ENCODE measurements at places on chromosomes 5 and 9.

DNA sequence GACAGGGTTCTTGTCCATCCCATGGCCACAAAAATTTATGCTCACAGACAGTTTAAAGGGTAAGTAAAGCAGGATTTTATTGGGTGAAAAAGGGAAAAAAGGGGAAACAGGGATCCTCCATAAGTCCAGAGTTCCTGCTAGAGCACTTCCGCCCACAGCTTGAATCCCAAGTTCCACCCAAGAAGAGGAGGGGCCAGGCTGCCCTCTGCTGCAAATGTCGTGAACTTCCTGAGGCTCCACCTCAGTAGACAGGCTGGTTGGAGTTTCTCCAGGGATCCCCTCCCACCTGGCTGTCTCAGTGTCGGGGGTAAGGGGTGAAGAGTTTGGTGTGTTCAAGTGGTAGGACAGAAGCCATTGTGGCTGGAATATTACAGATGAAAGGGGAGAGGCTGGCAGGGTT is 275.0 kb upstream of the SGCD start:
- no peak for DNase-seq

DNA sequence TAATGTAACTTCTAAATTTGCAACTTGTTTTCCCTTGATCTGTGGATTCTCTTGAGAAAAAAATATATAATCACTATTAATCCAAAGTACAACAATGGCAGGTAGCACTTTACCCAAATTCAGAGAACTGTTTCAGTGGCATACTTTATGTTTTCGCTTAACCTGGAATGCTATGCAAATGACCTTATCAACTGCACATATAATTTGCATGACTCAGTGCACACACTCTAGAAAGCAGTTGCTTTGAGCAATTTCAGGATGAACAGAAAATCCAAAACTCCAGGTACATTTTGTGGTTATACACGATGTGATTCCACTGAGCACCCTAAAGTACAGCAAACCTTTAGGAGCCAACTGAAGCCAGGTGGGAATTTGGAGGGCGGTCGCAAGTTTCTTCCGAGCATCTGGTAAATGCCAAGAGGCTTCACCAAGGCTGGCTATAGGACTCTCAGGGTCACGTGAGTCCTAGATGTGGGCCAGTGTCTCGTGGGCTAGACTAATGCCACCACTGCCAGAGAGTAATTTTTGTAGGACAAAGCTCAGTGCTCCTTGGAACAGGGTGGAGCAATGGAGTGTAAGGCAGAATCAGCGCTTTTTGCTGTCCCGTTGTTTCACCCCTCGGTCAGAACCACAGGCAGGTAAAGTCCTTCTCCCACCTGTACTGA is 37.3 kb downstream of the DMGDH start:
- DNase-seq: no peak

- no peak for DNase-seq
These were observed 172.2 kb downstream of the APBA1 start for GRCh38 chr9:69499959-69500358.

DNA sequence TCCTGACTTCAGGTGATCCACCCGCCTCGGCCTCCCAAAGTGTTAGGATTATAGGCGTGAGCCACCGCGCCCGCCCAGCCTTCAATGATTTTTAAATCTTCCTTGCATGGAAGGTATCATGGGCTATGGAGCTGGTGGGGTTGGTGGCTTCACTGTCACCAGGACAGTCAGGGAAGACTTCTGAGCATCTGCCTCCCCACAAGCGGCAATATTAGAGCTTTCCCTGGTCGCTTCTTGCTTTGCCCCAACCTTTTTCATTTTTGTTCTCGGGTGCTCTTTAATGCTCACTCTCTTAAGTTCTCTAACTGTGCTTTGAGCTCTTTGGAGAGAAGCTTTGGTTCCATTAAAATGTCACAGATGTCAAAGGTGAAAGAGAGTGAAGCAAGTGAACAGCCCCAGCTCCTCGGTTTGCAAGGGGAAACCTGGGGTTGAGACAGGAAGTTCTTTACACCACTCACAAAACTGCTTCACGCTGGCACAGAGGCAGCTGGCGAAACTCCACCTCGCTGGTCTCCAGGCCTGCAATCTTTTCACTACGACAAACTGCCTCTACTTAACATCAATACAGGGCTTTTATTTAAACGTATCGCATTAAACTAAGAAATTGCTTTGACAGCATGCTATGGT is 142.5 kb upstream of the RETREG1 start:
- no peak for DNase-seq

DNA sequence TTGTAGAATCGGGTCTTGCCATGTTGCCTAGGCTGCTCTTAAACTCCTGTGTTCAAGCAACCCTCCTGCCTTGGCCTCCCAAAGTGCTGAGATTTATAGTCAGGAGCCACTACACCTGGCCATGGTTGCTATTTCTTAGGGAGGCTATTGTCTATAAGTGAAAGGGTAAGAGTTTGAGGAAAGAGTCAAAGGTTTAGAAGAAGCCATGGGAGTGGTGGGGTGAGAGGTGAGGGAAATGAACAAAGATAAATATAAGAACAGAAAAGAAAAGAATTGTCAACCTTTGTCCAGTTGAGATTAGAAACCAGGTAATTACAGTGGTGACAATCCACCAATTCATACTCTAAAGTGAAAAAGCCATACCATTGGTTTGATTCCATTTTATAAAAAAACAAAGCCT is 32.6 kb upstream of the RANBP6 start:
- no peak for DNase-seq

All from substantia nigra (tissue), 51 donors.